Urinary bladder (tissue), 4 donors: ENCODE measurements at places on chromosomes 2 and 18.

DNA sequence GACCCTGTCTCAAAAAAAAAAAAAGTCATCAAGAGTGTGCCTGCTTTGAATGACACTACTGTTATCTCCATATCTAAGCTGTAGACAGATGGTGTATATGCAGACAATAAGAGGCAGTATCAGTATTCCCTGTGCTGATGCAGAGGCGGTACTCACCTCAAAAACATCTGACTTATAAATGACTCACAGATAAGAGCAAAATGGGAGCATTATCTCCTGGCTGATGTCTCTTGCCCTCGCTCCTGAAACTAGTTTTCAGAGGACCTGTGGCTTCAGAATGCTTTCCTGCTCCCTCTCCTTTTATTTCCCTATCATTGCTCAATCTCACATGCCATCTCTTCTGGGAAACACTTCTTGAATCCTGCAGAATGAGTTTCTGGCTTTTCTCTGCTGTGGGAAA, 289.6 kb downstream of the PTPRM start:
- DNase-seq: no peak

DNA sequence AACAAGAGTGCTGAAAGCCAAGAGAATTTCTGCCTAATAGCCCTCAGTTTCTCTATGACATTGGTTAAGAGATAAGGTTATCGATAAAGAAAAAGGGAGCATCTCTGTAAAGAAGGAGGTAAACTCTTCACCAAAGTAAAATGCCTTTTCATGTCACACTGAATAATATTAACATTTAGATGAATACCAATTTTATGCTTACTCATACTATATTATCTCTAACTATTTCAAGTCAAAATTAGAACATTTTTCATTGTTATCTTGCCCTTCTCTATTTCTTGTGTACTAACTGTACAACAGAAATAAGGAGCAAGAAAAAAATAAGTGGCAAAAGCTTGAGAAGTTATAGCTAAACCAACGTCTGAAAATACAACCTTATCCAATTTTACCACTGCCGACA, 127.5 kb downstream of the EXOC6B start:
- DNase-seq: no peak

GRCh38 chr2:63477686-63478085, 110.6 kb downstream of the WDPCP start:
- DNase-seq: no peak

DNA sequence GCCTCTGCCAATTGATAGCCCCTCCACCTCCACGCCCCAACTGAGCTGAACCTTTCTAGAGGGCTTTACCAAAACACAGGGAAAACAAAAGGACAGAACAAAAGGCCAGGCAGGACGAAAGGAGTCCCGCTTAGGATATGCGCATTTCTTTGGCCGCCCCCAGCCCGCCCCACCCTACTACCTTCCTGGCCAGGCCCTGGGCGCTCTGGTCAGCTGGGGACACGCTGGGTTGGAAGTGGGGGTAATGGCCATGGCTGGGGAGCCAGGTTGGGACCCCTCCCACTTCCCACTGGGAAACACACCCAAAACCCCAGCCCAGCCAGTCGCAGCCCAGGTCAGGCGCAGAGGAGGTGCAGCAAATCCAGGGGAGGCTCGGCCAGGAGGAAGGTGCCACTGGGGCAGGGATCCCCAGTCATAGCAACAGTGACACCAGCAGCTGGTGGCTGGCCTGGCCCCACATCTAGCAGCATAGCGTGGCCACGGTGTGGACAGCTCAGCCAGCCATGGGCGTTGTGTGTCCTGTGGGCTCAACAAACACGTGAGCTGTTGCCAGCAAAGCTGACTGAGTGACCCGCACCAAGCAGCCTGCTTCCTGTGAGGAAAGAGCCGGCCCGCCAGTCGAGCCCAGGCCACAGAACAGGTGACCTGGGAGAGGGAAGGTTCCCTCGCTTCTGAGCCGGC, 24.6 kb upstream of the B3GNT7 start:
- DNase-seq: no peak

DNA sequence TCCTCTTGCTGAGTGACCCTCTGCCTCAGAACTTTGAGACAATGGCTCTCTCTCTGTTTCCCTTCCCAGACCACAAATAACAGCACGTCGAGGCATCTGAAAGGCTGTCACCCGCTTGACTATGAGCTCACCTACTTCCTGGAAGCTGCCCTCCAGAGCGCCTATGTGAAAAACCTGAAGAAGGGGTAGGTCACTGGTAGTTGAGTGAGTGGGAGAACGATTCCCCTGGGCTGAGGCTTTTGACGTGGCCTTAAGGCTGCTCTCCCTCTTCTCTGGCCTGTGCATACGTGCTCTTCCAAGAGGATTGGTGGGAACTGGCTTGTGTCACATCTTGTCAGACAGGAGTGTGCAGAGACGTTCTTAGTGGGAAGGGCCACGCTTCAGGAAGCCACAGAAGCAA, 63.1 kb upstream of the MCFD2 start:
- DNase-seq: no peak

GRCh38 chr2:84293791-84294380, 165.2 kb downstream of the SUCLG1 start:
- DNase-seq: no peak

GRCh38 chr2:224350703-224351102, 51.2 kb downstream of the FAM124B start:
- no peak for DNase-seq

DNA sequence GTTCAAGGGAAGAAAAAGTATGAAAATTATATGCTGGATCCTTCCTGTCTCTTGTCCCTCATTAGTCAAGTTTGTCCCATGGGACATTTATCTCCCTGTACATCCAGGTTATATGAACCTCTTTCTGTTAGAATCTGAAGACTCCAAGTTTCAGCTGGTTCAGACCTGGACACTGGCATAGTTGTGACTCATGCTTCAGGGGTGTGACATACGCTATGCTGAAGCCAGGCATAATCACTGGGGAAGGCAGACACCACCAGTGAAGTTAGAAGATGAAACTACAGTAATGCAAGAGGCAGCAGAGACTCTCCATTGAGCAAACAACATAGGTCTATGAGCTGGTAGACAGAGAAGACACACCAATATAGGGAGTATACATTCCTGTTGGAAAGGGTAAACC, 269.7 kb upstream of the SLC8A1 start:
- DNase-seq: no peak
